ENCODE measurements at places on chromosomes 12 and 14. TPM values are rescaled to one million over a fixed set of nuclear protein-coding genes. Genes with fewer than 3 reads are reported as not detected.

GRCh38 chr14:29773990-29774389 is 153.7 kb downstream of the PRKD1 start:
- DNase-seq: no peak
- no peaks in the 10 kb centered on the region for H3K27me3 ChIP-seq
- H3K4me3 ChIP-seq: no peak overlapping the region
- H3K27ac ChIP-seq: no peak overlapping the region
- H3K4me1 ChIP-seq: no peaks in the 10 kb centered on the region

DNA sequence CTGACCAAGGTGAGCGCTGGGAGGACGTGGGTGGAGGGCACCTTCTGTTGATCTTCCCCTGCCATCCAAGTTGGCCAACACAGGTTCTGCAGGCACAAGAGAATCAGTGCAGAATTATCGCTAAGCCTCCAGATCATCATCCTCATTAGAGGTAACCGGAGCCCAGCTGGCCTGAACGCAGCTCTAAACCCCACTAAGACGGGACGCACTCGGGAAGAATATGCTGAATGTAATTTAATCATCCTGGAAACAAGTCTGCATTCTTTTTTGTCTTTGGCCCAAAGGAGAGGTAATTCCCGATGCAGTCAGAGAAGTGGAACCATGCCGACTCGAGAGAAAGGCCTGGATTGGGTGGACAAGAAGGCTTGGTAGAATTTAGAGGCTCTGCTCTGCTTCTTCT is 111.0 kb upstream of the GSC start:
- no peaks in the 10 kb centered on the region for H3K27me3 ChIP-seq
- no peaks in the 10 kb centered on the region for H3K36me3 ChIP-seq
- H3K4me1 ChIP-seq: peaks cover 8% of the 10 kb centered on the region
- no peak overlapping the region for H3K27ac ChIP-seq

DNA sequence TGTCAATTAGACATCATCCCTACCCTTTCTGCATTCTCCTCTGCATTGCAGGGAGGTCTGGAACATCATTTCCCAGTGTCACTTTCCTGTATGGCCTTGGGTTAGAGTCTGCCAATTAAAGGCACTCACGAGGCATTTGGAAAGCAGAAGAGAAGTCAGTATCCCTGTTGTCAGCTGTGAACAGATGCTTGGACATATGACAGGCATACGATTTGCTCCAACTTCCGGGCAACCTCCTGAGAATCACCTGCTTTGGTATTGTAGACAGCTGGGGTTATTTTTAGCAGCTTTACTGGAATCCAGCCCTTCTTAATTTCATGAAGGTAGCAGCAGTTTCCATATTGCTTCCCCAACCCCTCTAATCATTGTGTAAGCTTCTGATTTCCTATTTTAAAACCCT is 88.7 kb upstream of the DHRS4 start:
- DNase-seq: no peak
- H3K36me3 ChIP-seq: no peaks in the 10 kb centered on the region
- no peak overlapping the region for H3K4me3 ChIP-seq
- H3K4me1 ChIP-seq: no peaks in the 10 kb centered on the region
- no peak overlapping the region for H3K27ac ChIP-seq

The ADAMTS20 gene
- total RNA-seq: 2.0 TPM

The IRF2BPL gene
- total RNA-seq: 42.6 TPM

GRCh38 chr12:52428121-52428520 is 6.0 kb downstream of the KRT75 start:
- no peaks in the 10 kb centered on the region for H3K36me3 ChIP-seq
- H3K4me1 ChIP-seq: no peaks in the 10 kb centered on the region
- H3K27ac ChIP-seq: no peak overlapping the region
- no peak overlapping the region for H3K4me3 ChIP-seq

The CLEC1A gene
- not detected for total RNA-seq

GRCh38 chr14:98591161-98591560 is 680.8 kb downstream of the BCL11B start:
- H3K36me3 ChIP-seq: peaks cover 3% of the 10 kb centered on the region
- DNase-seq: no peak
- no peak overlapping the region for H3K27ac ChIP-seq
- no peak overlapping the region for H3K4me3 ChIP-seq

The PAH gene
- total RNA-seq: not detected

DNA sequence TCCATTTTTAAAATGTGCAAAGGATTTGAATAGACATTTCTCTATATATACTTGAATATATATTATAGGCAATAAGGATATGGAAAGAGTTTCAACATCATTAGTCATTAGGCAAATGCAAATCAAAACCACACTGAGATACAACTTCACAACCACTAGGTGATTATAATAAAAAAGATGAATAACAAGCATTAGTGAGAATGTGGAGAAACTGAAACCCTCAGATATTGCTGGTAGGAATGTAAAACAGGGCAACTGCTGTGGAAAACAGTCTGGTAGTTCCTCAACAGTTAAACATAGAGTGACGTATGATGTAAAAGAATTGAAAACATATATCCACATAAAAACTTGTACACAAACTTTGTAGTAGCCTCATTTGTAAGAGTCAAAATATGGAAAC is 11.7 kb upstream of the BATF start:
- H3K27ac ChIP-seq: no peak overlapping the region
- no peaks in the 10 kb centered on the region for H3K4me1 ChIP-seq
- H3K27me3 ChIP-seq: peaks cover 4% of the 10 kb centered on the region

Measured in neural crest cell (in vitro differentiated cells).